CD4-positive, alpha-beta T cell treated with Interleukin-12 subunit alpha and Interleukin-12 subunit beta, for 1 hour (primary cell): ENCODE measurements at places on chromosomes 12 and 14.

- DNase-seq: no peak
Measured at GRCh38 chr14:35991356-35991755, 165.2 kb downstream of the BRMS1L start.

- DNase-seq: no peak
Measured at GRCh38 chr12:24948420-24948756, 513 bp downstream of the BCAT1 start.

GRCh38 chr12:30417697-30418231 lies 277.9 kb downstream of the IPO8 start:
- no peak for DNase-seq

GRCh38 chr12:19082365-19082911 lies 47.1 kb upstream of the PLEKHA5 start:
- DNase-seq: no peak

- peak; percentile 53 for DNase-seq
Measured at GRCh38 chr14:21454843-21455544, 929 bp downstream of the CHD8 start.

GRCh38 chr12:62618319-62618718 lies 151.7 kb downstream of the MON2 start:
- no peak for DNase-seq

DNA sequence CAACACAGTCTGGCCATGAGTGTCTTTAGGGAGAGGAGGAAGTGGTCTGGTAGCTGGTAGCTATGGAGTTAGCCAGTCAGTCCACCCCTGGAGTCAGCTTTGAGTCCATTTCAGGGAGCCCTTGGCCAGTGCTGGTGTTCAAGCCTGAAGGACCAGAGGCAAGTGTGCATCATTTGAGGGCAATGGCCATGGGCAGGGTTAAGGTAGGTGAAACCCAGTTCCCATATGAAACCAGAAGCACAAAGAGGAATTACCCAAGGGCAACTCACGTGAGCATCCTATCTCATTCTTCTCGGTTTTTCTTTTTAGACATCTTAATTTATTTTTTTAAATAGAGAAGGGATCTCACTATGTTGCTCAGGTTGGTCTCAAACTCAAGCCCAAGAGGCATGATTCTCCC lies 61.3 kb upstream of the ACTN1 start:
- no peak for DNase-seq

DNA sequence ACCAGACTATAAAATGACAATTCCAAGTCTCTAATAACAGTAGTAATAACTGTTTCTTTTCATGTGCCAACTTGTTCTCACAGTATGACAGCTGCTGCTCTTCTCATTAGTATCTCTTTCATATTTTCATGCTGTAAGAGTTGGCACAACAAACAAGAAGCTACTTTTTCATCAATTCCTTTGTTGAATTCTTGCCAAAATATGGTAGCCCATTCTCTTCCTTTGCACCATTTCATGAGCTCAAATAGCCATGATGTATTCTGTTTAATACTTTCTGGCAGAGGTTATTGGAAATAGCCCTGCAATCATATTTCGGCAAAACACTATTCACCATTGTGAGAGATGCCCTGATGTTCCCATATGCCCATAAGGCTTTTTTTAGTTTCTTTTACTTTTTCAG lies 1100.7 kb downstream of the TRHDE start:
- no peak for DNase-seq

DNA sequence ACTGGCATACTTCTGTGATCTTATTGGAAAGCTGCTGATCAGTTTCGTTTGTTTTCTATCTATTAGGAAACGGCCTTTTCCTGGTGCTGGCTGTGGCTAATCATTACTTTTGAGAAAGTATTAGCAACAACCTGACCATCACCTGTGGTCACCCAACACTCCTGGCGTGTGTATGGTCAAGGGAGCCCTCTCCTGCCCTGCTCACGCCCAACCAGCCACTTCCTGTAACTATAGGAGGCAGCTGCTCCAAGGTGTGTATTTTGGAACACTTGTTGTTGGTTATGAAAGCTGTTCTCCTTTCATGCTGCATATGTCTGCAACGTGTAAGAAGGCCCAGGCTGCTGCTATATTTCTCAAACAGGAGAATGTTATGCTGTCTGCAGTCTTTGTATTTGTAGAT lies 1582.8 kb downstream of the AACS start:
- no peak for DNase-seq

DNA sequence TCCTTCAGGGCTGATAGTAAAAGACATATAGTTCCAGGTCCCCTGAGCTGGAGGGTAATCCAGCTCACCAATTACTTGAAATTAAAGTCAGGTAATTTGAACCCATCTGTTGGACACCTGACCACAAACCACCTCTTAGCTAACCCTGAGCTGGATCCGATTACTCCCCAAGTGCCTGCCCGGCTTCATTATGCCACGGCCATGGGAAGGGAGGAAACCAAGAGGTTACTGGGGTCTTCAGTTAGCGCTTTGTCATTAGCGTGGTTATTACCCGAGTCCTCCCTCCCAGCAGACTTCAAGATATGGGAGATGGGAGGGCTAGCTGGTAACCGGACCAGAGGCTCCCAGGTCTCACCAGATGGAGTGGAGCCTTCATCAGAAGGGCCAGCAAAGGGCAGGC lies 1071.4 kb downstream of the BCL11B start:
- no peak for DNase-seq

DNA sequence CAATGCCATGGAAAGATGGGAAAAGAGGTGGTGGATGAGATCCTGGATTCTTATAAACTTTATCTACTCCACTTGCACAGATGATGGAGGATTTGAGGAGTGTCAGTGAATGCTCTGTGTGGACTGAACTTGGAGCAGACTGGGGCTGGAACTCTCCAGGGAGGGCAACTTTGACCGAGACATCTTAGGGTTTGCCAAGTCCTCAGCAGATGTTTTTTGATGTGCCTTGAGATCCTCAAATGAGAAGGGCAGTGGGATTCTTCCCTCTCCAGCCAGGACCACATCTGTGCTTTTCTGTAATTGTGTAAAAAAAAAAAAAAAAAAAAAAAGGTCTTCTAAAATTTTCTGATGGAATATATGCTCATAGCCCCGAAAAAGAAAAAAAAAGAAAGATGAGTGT lies 23.0 kb upstream of the MYL2 start:
- no peak for DNase-seq

- no peak for DNase-seq
Measured at GRCh38 chr14:88327497-88327896, 4.4 kb upstream of the KCNK10 start.

DNA sequence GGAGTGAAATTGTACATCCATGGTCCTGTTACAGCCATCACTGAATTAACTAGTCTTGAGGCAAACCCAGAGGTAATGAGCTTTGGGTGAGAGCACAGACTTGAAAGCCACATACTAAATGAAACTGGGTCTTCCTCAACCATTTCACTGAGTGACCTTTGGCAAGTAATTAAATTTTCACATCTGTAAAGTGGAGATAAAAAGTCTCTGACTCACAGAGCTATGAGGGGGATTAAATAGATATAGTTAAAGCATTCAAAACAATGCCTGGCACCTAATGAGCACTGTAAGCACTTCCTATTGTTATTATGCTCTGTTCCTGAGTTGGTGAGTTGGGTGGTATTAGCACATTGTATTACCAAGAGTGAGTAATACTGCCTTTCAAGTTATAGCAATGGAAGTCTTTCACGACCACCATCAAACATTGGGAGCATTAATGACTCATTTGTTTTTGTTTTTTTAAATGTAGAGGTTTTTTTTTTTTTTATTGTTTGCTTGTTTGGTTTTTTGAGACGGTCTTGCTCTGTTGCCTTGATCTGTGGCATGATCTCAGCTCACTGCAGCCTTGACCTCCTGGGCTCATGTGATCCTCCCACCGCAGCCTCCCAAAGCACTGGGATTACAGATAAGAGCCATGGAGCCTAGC lies 12.5 kb upstream of the STRN3 start:
- DNase-seq: no peak

DNA sequence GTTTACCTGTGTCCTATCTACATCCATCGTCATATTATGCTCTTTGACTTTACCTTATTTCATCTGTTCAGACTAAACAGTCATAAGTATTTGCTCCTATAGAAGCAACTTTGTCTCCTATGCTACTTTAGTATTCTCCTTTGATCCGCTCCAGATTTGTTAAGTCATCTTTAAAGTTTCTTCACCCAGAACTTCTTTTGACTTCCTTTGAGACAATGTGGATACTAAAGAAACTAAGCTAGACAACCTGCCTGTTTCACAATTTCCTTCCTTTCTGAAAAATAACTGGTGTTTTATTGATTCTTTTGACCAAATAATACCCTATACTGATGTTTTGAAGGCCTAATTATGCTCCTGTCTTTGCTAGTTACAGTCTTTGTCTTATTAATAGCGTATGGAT lies 30.0 kb upstream of the LRRK2 start:
- DNase-seq: no peak

- DNase-seq: no peak
Measured at GRCh38 chr12:5758347-5758746, 186.7 kb downstream of the ANO2 start.

DNA sequence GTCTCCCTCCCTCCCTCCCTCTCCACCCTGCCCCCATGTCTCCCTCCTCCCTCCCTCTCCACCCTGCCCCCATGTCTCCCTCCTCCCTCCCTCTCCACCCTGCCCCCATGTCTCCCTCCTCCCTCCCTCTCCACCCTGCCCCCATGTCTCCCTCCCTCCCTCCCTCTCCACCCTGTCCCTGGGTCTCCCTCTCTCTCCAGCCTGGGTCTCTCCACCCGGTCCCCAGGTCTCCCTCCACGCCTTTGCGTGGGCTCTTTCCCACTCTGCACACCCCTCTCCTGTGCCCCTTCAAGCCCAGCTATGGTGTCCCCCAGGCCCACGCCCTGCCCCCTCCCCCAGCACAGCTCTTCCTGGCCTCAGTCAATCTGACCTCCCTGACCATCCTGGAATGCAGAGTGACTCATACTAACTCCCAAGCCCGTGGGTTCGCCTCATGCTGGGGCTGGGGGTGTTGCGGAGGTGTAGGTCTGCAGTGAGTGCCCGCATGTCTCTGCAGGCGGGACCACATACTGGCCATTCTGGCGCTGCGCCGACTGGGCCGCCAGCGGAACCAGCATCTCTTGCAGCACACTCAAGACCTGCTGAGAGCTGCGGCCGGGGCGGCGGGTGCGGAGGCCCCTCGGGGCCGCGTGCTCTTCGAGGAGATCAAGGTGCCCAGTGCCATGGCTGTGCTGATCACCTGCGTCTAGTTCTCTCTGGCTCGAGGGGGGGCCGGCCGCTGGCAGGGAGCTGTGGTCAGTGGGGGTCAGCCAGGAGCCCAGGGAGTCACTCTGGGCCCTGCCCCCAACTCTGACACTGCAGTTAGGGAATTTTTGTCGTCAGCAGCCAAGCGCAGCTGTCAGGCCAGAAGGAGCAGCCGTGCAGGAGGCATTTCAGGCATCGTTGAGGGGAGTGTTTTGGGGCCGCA lies 13.5 kb upstream of the TNFAIP2 start:
- no peak for DNase-seq

- no peak for DNase-seq
Measured at GRCh38 chr12:48160807-48161206, 3.5 kb upstream of the ASB8 start.

DNA sequence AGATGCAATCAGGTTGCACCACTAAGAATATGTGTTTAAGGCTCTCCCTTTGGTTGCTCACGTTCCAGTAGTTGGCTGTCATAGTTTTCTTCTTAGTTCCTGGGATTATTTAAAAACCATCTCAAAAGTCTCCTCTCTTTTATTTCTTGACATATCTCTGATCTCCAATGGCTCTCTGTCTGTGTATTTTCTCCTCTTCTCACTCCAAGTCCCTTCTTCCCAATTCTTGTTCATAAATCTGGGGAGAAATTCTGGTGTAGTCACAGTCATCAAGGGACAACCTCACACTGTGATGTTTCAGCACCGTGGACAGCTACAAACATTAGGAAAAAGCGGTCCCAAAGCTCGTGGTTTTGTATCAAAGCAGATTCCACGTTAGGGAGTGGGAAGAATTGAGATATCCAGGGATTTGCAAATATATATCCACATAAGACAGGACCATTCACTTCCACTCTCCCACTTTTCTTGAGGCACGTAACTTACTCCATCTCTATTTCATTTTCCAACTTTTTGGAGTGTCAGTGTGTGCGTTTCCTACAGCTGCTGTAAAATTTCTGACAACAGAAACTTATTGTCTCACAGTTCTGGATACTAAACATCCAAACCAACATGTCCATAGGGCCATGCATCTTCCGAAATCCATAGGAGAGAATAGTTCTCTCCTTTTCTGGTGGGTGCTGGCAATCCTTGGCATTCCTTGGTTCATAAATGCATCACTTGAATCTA lies 80.6 kb upstream of the TMEM233 start:
- no peak for DNase-seq

DNA sequence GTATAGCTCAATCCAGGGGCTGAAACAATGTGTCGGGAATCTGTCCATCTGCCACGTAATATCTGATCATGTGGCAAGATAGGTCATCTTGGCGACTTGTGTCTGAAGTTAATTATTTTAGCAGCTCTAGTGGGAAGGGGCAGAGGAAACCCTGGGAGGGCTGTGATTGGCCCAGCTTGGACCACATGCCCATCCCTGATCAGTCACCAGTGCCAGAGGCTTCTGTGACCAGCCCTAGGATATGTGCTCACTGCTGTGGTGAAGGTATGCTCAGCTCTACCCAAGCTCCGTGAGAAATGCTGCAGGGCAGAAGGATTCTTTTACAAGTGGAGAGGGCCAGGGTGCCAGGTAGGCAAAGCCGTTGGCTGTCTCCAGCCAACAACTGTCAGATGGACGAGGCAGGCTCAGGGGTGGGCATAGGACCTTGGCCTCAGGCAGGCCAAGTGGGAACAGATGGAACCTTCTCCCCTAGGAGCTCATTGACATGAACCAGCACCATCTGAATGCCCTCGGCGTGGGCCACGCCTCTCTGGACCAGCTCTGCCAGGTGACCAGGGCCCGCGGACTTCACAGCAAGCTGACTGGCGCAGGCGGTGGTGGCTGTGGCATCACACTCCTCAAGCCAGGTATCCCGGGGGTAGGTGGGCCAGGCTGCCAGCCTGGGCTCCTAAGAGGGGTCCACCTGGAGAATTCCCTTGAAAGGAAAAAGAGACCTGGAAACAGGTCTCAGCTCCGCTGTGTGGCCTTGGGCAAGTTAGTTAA lies 21.1 kb downstream of the MVK start:
- no peak for DNase-seq

DNA sequence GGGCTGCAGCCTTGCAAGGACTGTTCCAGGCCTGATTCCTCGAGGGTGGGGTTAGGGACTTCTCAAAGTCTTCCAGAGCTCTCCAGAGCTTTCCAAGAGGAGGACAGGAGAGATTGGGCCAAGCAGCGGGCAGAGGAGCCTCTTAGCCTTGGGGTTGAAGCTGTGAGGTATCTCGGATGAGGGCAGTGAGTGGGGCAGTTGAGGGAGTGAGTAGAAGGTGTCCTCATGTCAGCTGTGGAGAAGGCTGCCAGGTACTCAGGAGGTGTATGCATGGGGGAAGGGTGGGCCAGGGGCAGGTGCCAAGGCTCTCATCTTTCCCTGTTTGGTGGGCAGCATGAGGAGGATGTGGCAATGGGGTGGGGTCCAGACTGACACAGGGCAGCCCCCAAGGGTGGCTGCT lies 7.7 kb downstream of the KRT83 start:
- DNase-seq: no peak

- DNase-seq: no peak
Measured at GRCh38 chr12:61821381-61821780, 438.8 kb upstream of the USP15 start.

GRCh38 chr12:117098024-117098360 lies 1.2 kb downstream of the TESC start:
- DNase-seq: no peak

- DNase-seq: no peak
Measured at GRCh38 chr12:87687362-87687761, 341.8 kb downstream of the C12orf50 start.
